Activated effector memory CD4-positive, alpha-beta T cell treated with Interleukin-2 at 50 U/mL for 16 hours (primary cell): ENCODE measurements at places on chromosomes 3 and 15.

DNA sequence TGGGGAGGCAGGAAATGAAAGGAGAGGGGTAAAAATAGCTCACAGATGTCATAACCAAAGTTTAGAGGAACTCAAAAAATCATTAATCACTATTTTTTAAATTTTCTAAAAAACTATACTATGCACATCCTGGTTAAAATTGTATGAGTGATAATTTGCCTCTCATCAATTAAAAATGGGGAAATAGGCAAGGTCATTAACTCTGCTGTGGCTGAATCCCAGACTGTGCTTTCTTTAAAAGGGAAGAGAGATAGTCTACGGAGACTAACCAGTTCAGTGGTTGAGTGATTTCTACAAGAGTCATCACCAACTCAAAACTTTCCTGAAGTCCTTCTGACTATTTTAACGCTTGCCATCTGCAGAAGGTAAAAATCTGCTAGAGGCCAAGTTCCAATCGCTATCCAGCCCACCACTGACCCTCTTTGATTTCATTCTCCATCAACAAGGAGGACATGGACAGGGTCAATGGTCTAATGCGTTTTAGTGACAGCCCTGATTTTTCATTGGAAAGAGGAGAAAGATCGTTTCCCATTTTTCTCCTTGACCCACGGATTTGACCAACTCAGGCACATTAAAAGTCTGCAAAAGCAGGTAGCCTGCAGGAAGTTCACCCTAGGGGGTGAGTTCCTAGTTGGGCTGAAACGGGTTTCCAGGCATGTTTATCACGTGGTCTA lies 850 bp downstream of the SUCLG2 start:
- no peak for DNase-seq

- no peak for DNase-seq
These were observed 108.9 kb upstream of the PROK2 start for GRCh38 chr3:71893702-71894479.

GRCh38 chr15:85897207-85897894 lies 102.6 kb upstream of the KLHL25 start:
- DNase-seq = no peak

- DNase-seq = no peak
These were observed 14.1 kb downstream of the GPD1L start for GRCh38 chr3:32120471-32120870.

DNA sequence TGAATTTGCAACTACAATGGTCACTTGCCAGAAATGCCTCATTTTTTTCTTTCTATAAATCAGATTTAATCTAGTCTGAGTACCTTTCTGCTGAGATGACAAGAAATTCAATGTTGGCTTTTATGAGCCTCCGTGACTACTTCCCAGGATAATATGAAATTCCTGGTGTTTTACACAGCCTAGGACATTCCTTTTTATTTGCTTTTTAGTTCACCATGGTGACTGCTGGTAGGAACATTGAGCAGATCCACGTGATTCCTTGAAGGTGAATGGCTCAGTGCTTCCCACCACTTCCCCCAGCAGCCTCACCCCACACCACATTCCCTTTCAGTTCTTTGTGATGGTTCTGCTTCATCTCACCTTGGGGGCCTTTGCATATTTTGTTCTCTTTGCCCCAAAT lies 4.3 kb upstream of the NPTN start:
- DNase-seq = no peak

DNA sequence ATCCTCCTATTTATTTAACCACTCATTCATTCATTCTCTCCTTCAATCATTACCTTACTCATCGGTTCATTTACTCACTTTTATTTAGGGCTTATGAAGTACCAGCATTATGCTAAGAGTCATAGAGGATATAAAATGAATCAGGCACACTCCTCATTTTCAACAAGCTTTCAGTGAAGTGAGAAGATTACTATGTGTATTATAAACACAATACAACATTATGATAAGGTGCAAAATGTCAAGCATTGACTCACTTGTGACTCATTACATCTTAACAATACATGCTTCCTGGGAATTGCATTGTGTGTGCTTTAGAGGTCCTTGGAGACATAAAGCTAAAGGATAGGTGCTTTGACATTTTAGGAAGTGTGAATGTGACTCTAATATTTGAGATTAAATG lies 60.4 kb downstream of the PLAAT1 start:
- no peak for DNase-seq

- no peak for DNase-seq
These were observed 340.5 kb upstream of the SATB1 start for GRCh38 chr3:18765662-18766061.

GRCh38 chr3:25582242-25582641 lies 82.5 kb downstream of the TOP2B start:
- no peak for DNase-seq

GRCh38 chr15:82105451-82106215 lies 59.8 kb upstream of the MEX3B start:
- DNase-seq = no peak

DNA sequence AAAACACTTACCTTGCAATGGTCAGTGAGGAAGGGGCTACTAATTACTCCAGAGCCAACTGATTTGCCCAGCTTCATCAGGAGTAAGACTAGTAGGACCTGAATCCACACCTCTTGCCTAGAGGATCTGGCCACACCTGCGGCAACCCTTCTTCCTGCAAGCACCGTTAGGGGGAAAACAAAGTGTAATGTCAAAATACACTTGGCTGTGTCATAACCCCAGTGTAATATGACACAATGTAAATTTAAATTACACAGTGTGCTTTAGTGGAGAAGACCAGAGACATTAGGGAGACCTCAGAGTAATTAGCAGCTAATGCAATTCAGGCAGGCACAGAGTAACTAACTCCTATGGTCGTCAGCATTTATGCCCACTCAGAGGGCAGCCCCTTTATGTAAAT lies 308.5 kb upstream of the ARRDC4 start:
- DNase-seq = no peak

DNA sequence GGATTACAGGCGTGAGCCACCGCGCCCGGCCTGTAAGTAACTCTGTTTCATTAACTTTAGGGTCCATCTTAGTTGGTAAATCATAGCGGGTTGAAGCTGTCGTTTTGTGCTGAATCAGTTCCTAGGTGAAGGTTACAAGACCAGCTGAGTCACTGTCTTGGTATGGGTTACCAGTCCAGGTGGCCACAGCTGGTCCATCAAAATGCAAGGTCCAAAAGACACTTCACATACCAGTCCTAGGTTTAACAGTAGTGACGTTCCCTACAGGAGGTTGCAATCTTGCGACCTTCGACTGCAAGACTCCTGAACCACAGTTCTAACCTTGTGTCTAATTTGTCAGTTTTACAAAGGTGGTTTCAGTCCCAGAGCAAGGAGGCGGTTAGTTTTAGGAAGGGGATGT lies 160.1 kb upstream of the ATP10A start:
- no peak for DNase-seq

GRCh38 chr15:35596285-35596684 lies 50.3 kb upstream of the DPH6 start:
- DNase-seq = no peak

DNA sequence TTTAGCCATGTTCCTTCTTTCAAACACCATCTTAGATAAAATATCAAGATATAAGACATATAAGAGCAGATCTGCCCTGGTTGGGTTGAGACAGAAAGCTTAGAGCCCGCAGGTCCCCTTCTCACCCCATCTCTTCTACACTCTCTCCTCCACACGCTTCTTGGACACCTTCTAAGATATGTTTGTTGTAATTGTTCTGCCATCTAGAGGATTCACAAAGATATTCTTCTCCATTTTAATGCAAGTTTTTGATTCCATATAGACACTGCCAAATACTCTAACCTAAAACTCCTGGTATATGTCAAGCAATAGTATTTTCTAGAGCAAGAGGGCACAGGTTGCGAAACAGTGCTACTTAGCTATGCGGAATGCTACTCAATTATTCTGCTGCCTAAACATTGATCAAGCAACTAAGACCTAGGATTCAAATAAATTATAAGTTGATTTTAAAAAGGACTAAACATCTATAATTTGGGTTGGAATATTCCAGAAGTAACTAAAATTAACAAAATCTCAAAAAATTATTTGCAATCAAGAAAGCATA lies 6.8 kb downstream of the CHRM5 start:
- DNase-seq = no peak

- no peak for DNase-seq
These were observed 102.5 kb downstream of the MESD start for GRCh38 chr15:80887148-80887547.

DNA sequence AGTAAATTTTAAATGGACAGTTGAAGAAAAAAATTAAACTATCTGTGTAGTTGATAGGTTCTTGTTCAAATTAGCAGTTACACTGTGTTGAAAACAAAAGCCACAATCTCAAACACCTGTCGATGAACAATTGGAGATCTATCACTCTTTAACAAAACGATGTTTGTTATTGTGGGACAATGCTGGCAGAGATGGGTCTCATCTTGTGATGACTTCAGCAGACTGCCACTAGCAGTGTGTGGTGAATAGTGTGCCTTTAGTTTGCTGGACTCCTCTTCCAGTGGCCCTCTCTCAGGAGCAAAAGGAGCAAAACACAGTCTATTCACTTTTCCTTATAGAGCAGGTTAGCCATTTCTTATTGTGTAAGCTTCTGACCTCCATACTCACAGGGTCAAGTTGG lies 14.7 kb upstream of the TRIM59 start:
- no peak for DNase-seq

GRCh38 chr3:196517919-196518318 lies 2.8 kb upstream of the SMCO1 start:
- DNase-seq = no peak

- no peak for DNase-seq
These were observed 19.8 kb upstream of the USP3 start for GRCh38 chr15:63484433-63485186.

DNA sequence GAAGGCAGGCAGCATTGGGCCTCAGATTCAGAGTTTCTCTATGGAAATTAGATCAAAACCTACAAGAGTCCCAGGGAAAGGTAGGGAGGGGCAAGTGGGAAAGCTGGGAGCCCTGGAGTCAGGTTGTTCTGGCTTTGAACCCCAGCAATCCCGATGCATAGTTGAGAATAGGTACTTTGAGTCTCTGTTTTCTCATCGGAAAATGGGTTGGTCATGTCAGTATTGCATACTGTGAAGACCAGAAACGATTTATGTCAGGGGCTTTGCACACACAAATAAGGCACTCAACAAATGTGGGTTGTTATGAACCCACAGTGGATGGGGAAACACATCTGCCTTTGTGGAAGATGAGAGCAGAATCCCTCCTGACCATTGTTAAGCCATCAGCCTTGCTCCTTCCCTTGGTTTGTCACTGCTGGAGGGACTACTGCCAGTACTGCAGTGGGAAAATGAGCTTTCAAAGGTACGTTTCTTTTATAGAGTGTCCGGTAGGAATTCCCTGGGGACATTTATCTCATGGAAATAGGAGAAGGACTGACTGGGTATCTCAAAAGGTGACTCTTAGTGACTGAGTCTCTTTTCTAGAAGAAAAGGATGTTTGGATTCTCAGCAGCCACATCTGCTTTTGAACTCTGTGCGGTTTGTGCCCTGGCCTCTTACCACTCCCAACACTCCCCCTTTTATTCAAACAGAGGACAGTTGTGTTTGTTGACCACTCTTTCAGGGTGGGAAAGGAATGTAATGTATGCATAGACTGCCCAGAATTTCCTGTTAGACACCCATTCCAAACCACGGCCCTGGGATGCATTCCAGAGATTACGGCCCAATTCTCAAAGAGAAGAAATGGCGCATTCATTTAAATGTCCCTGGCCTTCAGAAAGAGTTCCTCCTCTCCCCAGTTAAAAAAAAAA lies 54.6 kb upstream of the VILL start:
- no peak for DNase-seq

GRCh38 chr3:54826251-54826691 lies 101.6 kb downstream of the LRTM1 start:
- DNase-seq = no peak

DNA sequence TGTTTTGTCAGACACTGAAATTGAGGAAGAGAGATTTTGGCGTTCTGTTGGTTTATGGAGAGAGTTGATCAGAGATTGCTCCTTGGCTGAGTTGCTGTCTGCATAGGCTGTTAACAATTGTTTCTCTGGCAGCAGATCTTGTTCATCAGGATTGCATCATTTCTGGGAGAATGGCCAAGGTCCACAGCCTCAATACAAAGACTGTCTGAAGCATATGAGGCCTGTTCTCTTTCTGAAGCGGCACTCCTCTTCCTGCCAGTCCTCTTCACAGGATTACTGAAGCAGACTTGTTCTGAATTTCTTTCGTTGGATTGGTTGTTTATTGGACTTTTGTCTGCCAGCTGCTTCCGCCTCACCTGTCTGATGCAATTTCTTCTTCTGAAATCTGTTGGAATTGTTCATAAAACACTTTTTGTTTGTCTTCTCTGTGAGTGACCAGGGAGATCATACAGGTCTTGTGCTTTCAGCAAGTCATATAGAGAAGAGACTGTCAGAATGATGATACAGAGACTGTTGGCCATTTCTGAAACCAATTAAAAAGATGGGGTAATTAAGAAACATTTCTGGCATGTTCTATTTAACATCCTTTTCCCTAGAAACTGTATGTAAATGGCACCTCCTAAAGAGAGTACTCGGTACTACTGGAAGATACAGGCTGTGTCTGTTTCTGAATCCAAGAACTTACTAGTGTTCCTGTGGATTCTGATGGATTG lies 25.5 kb downstream of the SETD5 start:
- DNase-seq = no peak

DNA sequence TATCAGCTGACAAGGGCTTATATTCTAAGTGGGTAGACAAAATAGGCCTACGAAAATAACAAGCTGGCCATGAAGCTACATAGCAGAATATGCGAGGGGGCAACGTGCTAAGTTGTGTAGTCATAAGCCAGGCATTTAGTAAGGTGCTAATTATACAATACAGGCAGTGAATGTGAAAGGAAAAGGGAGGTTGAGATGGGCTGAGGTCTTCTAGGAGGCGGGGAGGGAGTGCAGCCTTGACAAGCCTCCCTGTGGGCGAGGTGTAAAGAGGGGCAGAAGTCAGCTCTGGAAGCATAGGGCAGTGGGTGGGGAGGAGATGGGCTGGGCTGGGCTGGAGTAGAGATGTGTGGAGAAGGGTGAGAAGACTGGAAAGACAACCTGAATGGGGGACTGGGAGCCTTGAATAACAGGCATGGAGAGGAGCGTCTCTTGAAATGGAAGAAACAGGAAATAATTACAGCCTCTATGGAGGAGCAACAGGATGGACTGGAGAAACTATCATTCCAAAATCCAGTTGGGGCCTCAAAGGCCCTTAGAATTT lies 1.2 kb downstream of the TIGIT start:
- no peak for DNase-seq
